Immature natural killer cell (primary cell): ENCODE measurements at places on chromosomes 7 and 10. TPM values are rescaled to one million over a fixed set of nuclear protein-coding genes. Genes with fewer than 3 reads are reported as not detected.

- H3K27ac ChIP-seq = no peak overlapping the region
- H3K27me3 ChIP-seq = peaks cover 6% of the 10 kb centered on the region
- H3K4me1 ChIP-seq = peaks cover 6% of the 10 kb centered on the region
- DNase-seq = no peak
- no peaks in the 10 kb centered on the region for H3K36me3 ChIP-seq
These were observed 78.3 kb downstream of the WIPF3 start for GRCh38 chr7:29884399-29885272.

- no peaks in the 10 kb centered on the region for H3K27me3 ChIP-seq
- H3K4me1 ChIP-seq = no peaks in the 10 kb centered on the region
- no peaks in the 10 kb centered on the region for H3K36me3 ChIP-seq
These were observed 337.8 kb downstream of the NRG3 start for GRCh38 chr10:82212753-82213152.

Gene METTL27
- polyA plus RNA-seq = not detected

DNA sequence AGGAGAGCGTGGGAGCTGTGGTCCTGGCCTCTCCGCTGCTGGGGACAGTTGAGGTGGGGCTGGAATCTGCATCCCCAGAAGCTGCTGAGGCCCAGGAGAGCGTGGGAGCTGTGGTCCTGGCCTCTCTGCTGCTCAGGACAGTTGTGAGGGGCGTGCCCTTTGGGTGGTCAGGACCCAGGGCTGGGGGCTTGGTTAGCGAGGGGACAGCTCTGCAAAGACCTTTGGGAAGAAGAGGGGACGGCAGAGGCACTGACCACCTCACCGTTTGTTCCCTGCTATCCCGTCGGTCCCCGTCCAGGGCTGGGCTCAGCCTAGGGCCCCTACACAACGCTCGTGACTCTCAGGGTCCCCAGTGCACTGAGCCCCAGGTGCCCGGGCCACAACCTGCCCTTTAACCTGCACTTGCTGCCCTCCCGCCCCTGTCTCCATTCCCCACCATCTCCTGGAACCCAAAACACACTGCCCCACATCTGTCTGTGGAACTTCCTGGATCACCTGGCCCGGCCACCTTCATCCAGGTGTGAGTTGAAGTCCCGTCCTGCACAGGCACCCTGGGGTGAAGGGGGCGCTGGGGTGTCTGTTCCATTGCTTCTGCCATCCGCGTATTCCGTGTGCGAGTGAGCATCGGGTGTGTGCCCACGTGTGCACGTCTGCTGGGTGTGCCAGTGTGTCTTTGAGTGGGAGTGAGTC lies 14.1 kb downstream of the FOXL3 start:
- DNase-seq = no peak
- no peak overlapping the region for H3K27ac ChIP-seq
- no peaks in the 10 kb centered on the region for H3K36me3 ChIP-seq
- H3K27me3 ChIP-seq = peaks cover 2% of the 10 kb centered on the region

Gene TUBAL3
- polyA plus RNA-seq = not detected

GRCh38 chr7:52727632-52728031 lies 307.8 kb upstream of the POM121L12 start:
- no peak for DNase-seq
- H3K4me3 ChIP-seq = no peak overlapping the region
- H3K27me3 ChIP-seq = no peaks in the 10 kb centered on the region
- H3K36me3 ChIP-seq = no peaks in the 10 kb centered on the region
- no peak overlapping the region for H3K27ac ChIP-seq

DNA sequence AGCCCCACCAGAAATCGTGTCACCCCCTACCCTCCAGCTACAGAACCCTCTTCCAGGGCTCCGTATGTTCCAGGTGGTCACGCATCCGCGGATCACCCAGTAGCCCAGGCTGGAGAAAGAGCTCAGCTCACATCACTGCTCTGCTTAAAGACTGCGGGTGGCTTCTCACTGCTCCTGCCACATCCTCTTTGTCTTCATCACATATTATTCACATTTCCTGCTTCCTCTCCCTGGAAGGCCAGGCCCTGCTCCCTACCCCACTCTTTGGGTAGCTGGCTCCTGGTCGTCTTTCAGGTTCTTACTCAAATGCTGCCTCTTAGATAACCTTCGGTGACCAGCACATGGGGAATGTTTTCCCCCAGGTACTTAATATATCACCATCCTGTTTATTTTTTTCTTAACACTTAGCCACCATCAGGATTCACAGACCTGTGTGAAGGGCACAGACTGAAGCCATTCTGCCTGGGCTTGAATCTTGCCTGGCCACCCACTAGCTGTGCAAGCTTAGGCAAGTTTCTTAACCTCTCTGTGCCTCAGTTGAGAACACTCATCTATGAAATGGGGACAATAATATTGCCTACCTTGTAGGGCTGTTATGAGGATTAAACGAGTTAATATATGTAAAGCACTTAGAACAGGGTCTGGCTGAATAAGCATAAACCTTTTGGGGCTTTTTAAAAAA lies 307.8 kb downstream of the PRPF18 start:
- no peaks in the 10 kb centered on the region for H3K36me3 ChIP-seq
- DNase-seq = no peak
- H3K4me1 ChIP-seq = peaks cover 13% of the 10 kb centered on the region

DNA sequence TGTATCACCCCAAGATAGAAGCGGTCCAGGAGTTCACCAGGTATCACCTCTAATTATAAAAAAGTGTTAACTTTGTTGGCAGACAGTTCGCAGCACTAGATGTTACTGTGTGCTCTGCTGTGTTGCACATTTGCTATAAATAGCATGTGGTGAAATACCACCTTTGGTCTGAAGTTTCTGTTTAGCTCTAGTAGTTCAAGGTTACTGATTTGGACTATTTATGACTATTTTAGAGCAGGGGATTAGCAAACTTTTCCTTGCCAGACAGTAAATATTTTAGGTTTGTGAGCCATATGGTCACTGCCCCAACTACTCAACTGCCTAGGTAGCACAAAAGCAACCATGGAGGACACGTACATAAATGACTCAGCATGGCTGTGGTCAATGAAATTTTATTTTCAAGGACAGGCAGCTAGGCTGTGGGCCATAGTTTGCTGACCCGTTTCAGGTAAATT lies 16.5 kb downstream of the DENND10 start:
- H3K4me1 ChIP-seq = peaks cover 17% of the 10 kb centered on the region
- DNase-seq = peak; percentile 65
- peaks cover 12% of the 10 kb centered on the region for H3K36me3 ChIP-seq
- H3K27ac ChIP-seq = peak overlapping the region; percentile 82

- no peak overlapping the region for H3K27ac ChIP-seq
- peaks cover 4% of the 10 kb centered on the region for H3K27me3 ChIP-seq
- DNase-seq = no peak
- no peaks in the 10 kb centered on the region for H3K36me3 ChIP-seq
- no peak overlapping the region for H3K4me3 ChIP-seq
These were observed 99.3 kb upstream of the SHH start for GRCh38 chr7:155911471-155912105.

DNA sequence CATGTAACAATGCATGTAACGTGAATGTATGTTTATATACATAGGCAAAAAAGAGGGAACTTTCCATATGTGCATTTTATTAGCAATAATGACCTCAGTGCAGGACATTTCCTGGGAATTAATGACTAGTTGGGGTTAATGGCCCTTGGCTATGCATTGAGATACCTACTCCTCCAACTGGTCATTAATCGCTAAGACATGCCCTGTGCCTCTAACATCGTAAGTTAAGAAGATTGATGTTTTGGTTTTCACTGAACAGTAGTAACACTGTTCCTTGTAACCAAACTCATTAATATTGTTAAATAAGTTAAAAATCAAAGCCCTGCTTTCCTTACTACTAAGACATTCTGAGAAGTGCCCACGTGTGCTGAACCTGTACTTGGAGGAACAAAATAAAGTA lies 61.7 kb downstream of the SEMA3D start:
- no peaks in the 10 kb centered on the region for H3K27me3 ChIP-seq
- no peaks in the 10 kb centered on the region for H3K36me3 ChIP-seq
- no peaks in the 10 kb centered on the region for H3K4me1 ChIP-seq
- no peak for DNase-seq
- no peak overlapping the region for H3K4me3 ChIP-seq

DNA sequence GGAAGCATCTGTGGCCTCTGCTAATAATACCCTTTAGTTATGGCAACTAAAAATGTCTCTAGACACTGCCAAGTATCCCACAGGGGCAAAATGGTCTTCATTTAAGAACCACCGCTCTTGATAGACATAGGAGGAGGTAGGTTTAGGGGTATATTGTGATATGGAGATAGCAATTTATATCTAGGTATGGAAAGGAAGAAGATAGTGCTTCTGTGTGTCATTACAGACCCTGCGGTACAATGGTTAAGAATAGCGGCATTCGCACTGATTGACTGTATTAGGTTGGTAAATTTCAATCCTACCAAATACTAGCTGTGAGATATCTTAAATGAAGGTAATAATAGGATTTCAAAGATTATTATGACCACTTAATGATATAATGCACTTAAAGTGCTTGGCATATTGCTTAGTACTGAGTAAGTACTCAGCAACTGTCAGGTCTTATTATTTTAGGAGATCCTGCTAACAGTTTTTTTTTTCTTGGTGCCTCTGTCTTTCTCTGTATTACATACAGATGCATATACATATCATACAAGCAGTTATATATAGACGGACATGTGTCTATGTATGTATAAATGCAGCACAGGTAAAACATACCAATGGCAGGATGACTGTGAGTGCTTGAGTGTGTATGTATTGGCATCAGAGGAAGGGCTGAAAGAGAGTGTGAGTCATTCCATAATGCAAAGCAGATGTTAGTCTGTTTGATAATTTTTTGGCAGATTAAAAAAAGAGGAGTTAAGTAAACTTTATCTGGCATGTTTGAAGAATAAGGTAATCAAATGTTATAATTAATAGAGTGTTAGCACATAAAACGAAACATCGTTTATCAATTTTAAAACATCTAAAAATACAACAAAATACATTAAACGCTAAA lies 50.0 kb upstream of the ITGB8 start:
- no peak for DNase-seq
- H3K4me1 ChIP-seq = no peaks in the 10 kb centered on the region
- peaks cover 1% of the 10 kb centered on the region for H3K27me3 ChIP-seq
- no peak overlapping the region for H3K4me3 ChIP-seq
- no peaks in the 10 kb centered on the region for H3K36me3 ChIP-seq

Gene SFRP5
- polyA plus RNA-seq = not detected

- no peaks in the 10 kb centered on the region for H3K27me3 ChIP-seq
- peak overlapping the region; percentile 73 for H3K27ac ChIP-seq
- peaks cover 40% of the 10 kb centered on the region for H3K4me1 ChIP-seq
- no peak for DNase-seq
- H3K4me3 ChIP-seq = no peak overlapping the region
These were observed 77.0 kb downstream of the ZNF277 start for GRCh38 chr7:112283382-112283910.

- H3K4me3 ChIP-seq = no peak overlapping the region
These were observed 750.8 kb downstream of the REEP3 start for GRCh38 chr10:64271983-64272382.

GRCh38 chr10:3805791-3806461 lies 20.9 kb upstream of the KLF6 start:
- no peak overlapping the region for H3K27ac ChIP-seq
- DNase-seq = peak; percentile 28
- H3K27me3 ChIP-seq = peaks cover 30% of the 10 kb centered on the region
- peaks cover 6% of the 10 kb centered on the region for H3K4me1 ChIP-seq
- H3K36me3 ChIP-seq = no peaks in the 10 kb centered on the region
- H3K4me3 ChIP-seq = no peak overlapping the region

DNA sequence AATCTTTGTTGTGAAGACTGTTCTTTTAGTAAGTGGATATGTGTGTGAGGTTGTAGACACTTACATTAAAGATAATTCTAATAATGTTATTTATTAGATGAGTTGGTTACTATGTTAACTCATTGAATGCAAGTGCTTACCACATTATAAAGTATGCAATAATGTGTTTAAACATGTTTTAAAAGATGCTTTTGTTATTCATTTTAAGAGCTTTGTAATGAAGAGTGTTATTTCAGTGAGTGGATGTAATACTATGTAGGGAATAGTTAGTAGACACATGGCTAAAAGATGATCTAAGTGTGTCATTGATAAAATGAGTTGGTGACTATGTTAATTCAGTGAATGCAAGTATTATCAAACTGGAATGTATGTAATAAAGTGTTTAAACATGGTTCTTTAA lies 70.0 kb upstream of the VOPP1 start:
- no peak overlapping the region for H3K4me3 ChIP-seq
- H3K27me3 ChIP-seq = no peaks in the 10 kb centered on the region
- no peak for DNase-seq
- H3K27ac ChIP-seq = no peak overlapping the region

GRCh38 chr7:150388306-150388705 lies 9.2 kb downstream of the ZNF775 start:
- no peak overlapping the region for H3K4me3 ChIP-seq
- H3K36me3 ChIP-seq = peaks cover 5% of the 10 kb centered on the region
- no peak for DNase-seq

Gene PNLIP
- polyA plus RNA-seq = not detected

Gene VIPR2
- polyA plus RNA-seq = 2.4 TPM

- H3K36me3 ChIP-seq = peaks cover 49% of the 10 kb centered on the region
- H3K27ac ChIP-seq = no peak overlapping the region
- H3K4me3 ChIP-seq = no peak overlapping the region
- H3K27me3 ChIP-seq = no peaks in the 10 kb centered on the region
- no peak for DNase-seq
These were observed 81.4 kb downstream of the ORC5 start for GRCh38 chr7:104126411-104126841.

Gene MYL10
- polyA plus RNA-seq = not detected

Gene LEP
- not detected for polyA plus RNA-seq

Gene PTPRE
- 73.1 TPM for polyA plus RNA-seq

DNA sequence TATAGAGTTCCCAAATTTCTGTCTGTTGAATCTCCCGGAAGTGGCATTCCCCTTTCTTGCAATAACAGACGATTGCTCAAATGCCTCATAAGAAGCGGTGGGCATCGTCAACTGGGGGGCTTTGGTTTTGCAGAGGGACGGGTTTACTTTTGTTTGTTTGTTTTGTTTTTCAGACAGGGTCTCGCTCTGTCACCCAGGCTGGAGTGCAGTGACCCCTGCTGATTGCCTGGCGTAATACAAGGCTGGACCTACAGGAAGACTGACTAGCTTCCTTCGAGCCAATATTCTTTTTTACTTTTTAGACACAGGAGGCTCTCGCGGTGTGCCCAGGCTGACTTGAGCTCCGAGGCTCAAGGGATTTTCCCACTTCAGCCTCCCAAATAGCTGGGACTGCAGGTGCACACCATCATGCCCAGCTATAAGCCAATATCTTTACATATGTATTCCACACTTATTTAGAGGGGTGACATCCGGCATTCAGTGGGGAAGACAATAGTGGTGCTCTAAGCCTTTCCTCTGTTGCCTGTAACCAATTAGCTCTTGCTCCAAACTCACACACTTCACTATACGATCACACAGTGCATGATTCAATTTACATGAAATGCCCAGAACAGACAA lies 58.1 kb downstream of the FHIP2A start:
- H3K36me3 ChIP-seq = no peaks in the 10 kb centered on the region
- peaks cover 5% of the 10 kb centered on the region for H3K27me3 ChIP-seq
- H3K27ac ChIP-seq = no peak overlapping the region
- H3K4me3 ChIP-seq = peak overlapping the region; percentile 34
- peak; percentile 23 for DNase-seq
- peaks cover 8% of the 10 kb centered on the region for H3K4me1 ChIP-seq

- H3K27ac ChIP-seq = no peak overlapping the region
- no peak overlapping the region for H3K4me3 ChIP-seq
- no peaks in the 10 kb centered on the region for H3K4me1 ChIP-seq
- peaks cover 3% of the 10 kb centered on the region for H3K27me3 ChIP-seq
These were observed 140.2 kb upstream of the PPP2R2D start for GRCh38 chr10:131760416-131761166.

GRCh38 chr7:132545756-132546155 lies 30.5 kb downstream of the PLXNA4 start:
- peaks cover 21% of the 10 kb centered on the region for H3K4me1 ChIP-seq
- DNase-seq = no peak
- H3K27me3 ChIP-seq = peaks cover 6% of the 10 kb centered on the region
- H3K4me3 ChIP-seq = no peak overlapping the region
- no peak overlapping the region for H3K27ac ChIP-seq
- H3K36me3 ChIP-seq = peaks cover 15% of the 10 kb centered on the region
